ENCODE measurements at places on chromosomes 12 and 14.

DNA sequence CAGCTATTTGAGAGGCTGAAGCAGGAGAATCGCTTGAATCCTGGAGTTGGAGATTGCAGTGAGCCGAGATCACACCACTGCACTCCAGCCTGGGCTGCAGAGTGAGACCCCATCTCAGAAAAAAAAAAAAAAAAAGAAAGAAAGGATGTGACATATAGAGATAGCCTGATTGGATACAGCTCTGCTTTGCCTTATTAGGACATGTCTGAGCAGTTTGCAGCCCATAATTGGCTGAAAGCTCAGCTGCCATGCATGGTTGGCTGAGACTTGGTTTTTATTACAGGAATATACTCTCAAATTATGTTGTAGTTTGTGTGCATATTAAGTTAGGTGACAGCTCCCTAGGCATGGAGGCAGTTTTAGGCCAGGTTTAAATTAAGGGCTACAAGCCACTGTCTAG, 6.3 kb downstream of the TIGAR start:
- no peak for DNase-seq

GRCh38 chr12:81570234-81570633, 188.9 kb downstream of the PPFIA2 start:
- peak; percentile 53 for DNase-seq

DNA sequence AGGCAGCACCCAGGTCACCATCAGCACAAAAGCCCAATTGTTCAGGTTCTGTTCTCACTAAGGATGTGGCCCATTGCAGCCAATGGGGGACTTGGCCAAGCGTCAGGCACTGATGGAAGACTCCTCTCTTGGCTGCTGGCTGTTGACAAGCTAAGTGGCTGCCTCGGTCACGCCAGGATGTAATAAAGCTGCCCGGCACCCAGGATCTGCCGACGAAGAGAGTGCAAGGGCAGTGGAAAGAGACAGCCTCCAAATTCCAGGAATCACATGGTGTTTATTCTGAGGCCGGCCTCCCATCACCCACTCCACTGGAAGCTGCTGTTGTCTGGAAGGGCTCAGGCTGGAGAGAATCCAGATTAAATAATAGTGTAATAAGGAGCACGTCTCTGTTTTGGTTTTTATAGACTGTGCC, 451.8 kb upstream of the TBX3 start:
- peak; percentile 33 for DNase-seq

DNA sequence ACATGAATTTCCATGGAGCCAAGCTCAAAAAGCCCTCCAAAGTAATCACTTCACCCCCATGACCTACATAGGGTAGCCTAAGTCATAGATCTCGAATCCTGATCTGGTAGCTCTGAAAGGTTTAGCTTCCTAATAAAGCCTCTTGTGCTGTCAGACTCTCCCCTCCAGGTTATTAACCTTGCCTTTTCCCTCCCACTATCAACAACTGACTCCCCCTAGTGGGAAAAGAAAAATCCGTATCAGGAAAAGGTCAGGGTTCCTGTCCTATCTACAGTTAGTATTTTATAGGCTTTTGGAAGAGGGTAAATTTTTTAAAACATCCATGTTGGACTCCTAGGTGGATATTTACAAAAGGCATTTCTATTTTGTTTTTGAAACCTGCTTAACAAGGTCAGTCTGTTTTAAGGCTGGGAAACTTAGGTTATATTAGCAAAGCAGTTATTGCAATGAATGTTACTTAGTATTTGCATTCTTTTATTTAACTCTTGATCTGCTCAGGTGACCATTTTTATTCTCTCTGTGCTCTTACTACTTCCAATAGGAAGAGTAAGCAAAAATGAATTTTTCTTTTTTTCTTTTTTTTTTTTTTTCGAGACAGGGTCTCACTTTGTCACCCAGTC, 8.0 kb downstream of the YY1 start:
- no peak for DNase-seq

DNA sequence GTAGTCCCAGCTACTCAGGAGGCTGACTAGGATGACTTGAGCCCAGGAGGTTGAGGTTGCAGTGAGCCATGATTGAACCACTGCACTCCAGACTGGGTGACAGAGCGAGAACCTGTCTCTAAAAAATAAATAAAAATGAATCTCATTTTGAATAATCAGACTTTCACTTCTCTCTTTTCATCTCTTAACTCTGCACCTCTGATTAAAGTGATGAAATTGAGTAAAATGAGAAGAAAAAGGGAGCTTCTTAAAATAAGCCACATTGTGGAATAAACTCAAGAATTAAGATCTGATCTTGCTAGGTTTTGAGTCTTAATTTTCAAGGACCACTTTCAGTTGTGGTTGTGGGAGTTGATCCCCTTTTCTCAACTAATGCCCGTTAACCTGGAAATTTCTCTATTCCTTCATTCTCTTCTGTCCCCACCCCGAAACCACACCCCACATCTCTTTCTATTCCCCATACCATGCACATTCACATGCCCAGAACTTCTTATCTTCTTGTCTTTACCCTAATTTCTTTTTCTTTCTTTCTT, 70.9 kb upstream of the ETV6 start:
- DNase-seq = no peak

DNA sequence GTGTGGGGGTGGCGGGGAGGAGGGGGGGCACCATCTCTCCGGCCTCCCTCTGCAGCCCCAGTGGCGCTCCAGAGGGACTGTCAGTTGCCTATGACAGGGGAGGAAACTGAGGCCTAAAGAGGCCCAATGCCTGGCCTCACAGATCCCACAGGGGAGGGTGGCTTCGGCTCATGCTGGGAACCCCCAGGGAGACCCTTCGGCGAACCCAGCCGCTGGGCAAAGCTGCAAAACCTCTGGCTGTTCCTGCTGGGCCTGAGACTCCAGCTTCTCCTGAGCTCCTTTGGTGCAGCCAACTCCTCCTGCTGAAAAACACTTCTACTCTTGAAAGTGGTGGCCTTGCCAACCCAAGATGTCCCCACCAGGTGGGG, 170.1 kb upstream of the RTL1 start:
- peak; percentile 28 for DNase-seq

DNA sequence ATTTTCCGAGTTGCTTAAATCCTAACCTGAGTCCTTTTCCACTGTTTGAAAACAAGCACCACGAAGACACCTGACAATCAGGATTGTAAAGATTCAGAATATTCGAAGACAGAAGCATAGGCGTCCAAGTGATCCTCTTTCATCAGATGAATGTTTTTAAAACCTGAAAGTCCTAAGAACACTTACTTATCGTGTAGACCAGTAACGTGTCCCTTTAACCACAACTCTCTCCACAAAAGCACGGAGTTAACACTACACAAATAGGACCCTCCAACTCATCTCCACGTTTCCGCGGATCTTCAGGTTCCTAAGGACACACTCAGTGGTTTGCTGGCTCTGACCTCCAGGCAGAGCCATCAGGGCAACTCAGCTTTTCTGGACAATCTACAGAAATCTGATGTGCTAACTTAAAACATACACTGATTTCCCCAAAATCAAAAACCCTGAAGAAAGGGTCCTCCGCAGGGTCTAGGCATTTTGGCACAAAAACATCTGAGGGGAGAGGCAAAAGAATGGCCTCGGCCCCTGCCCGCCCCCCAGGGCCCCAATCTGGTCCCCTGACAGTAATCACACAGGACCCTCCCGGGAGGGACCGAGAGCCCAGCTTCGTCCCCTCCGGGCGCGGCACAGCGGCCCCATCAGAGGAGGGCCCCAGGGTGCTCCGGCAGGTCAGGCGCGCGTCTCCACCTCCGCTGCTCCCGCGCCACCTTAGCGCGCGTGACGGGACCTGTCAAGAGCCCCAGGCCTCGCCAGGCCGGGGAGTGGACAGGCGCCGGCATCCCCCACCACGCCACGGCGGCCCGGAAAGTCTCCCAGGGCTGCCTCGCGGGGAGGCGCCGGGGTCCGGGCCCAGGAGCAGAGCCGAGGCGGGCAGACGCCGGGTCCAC, 925 bp downstream of the DICER1 start:
- DNase-seq = peak; percentile 27

DNA sequence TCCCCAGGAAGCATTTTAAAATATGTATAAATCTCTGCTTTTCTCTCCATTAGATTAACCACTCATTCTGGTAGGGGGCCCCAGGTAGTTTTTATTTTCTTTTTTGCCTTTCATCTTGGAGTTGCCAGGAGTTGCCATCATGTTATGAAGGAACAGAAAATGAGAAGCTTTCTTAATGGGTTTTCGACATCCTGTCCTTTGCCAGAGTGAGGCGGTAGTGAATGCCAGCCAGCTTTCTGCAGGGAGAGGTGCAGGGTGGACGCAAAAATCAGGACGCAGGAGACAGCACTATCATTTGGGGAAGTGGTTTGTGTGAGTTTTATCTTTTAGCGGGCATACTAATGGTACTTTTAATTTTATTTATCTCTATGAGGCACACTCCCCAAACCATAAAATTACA, 1.7 kb downstream of the RASSF8 start:
- DNase-seq = peak; percentile 55

- DNase-seq = no peak
Measured at GRCh38 chr12:25001311-25001710, 52.4 kb upstream of the BCAT1 start.

DNA sequence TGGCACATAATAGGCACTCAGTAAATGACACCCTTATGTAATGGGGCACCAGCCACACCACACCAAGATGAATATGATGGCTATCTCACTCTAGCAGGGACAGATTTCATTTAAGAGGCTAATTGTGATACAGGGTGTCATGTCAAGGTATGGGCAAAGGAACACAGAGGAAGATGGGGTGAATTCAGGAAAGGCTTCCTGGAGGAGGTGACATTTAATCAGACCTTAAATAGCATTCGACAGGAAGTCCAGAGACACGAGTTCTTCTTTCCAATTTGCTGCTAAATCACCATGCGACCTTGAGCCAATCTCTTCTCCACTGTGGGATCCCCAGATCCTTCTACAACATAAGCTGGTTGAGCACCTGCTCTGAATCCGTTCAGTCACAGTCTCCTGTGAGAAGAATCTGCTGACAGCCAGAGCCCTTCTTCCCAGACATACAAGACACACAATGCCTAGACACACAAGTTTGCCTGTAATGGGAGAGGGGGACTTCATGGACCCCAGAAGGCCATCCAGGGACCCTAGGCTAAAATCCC, 1.5 kb upstream of the DTX1 start:
- DNase-seq = no peak

- DNase-seq = no peak
Measured at GRCh38 chr12:86748894-86749293, 492.7 kb upstream of the MGAT4C start.

- DNase-seq = no peak
Measured at GRCh38 chr14:56004786-56005185, 113.4 kb upstream of the PELI2 start.

- DNase-seq = no peak
Measured at GRCh38 chr12:102814691-102815367, 102.2 kb downstream of the PAH start.

GRCh38 chr14:84622357-84622756, 907.6 kb upstream of the FLRT2 start:
- no peak for DNase-seq

DNA sequence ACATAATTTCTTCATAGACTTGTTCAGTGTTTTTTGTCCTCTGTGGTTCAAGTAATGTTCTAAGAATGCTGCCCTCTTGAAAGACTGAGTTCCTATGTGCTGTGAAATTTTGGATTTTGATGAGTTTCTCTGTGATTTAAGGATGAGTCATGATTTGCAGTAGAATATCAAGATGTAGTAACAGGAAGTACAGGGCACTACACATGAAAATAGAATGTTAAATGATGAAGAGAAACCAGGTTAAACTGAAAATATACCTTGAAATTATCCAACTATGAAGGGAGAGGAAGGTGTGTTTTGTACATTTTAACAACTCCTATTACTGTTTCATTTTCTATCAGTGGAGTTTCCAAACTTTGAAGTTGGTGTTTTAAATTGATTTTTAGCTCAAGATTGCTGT, 4.8 kb downstream of the ELK3 start:
- DNase-seq = no peak

- no peak for DNase-seq
Measured at GRCh38 chr14:24235804-24236688, 3.3 kb downstream of the GMPR2 start.

GRCh38 chr14:103516426-103517173, 6.0 kb downstream of the CKB start:
- peak; percentile 24 for DNase-seq

DNA sequence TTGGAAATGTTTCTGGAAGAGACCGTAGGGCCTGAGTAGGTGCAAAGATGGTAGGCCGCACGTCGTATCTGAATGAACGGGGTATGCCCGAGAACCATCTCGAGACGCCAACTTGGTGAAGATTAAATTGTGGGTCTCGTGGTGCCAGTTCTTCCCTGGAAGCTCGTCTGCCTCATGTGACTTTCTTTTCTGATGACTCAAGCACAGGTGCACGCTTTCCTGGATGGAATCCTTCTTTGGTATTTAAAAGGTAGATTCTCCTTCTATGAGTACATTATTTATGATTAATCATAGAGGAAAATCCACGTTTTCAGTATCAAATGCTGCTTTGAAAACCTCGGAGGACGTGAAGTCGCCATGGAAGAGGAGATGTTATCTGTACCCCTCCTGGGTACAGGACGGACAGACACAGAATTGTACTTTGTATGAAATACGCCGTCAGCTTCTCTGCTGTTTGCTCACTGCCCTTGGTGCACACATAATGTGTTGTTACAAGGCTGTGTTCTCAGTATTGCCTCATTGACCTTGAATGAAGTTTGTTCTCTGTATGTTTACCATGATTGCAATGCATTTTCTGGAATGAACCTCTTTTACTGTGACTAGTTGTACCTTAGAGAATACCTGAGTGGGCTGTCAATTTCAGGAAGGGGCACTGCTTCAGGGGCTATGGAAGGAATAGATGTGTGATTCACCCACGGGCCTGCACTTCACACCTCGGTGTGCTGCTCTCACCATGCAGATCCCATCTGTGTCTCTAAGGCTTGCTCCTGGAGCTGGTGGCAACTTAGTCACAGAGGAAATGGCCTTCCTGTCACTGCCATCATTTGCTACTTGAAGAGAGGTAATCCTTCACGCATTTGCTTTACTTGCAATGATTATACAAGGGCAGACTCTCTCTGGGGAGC, 137.3 kb upstream of the RTL1 start:
- no peak for DNase-seq

DNA sequence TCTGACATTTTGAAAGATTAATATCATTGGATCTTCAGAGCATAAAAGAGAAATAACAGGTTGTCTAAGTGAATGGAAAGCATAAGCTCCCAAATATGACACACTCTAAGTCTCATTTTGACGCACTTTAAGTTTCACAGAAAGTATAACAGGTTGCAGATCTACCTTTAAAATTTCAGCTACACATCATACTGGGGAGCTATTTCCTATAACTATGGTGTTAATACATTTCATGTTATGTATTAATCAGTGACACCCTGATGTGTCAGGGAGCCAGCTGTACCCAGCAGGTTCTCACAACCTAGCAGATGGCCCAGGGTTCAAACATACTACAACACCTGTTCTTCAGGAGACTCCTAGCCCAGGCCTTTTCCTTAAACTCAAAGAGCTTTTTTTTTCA, 31.1 kb upstream of the TMX1 start:
- no peak for DNase-seq

GRCh38 chr12:16159571-16159970, 117.9 kb downstream of the SLC15A5 start:
- no peak for DNase-seq
